ENCODE measurements at places on chromosomes 2 and 18. TPM values are rescaled to one million over a fixed set of nuclear protein-coding genes. Genes with fewer than 3 reads are reported as not detected.

The CTLA4 gene
- not detected for total RNA-seq

The ALK gene
- 0.26 TPM for total RNA-seq

The IL36RN gene
- total RNA-seq: not detected

The TUBB8B gene
- total RNA-seq: not detected

The DOK1 gene
- 17.3 TPM for total RNA-seq

The ING5 gene
- 14.5 TPM for total RNA-seq

The SLC9A2 gene
- 1.2 TPM for total RNA-seq

The XIRP2 gene
- total RNA-seq: 1.9 TPM

The MYL1 gene
- total RNA-seq: not detected

The GPR45 gene
- total RNA-seq: not detected

The G6PC2 gene
- not detected for total RNA-seq

The ASPRV1 gene
- 0.10 TPM for total RNA-seq

The DQX1 gene
- total RNA-seq: not detected

The SMC6 gene
- total RNA-seq: 38.6 TPM

The PKDCC gene
- 4.8 TPM for total RNA-seq

The SATB2 gene
- 8.8 TPM for total RNA-seq

All from A172 (cell line).